ENCODE measurements at places on chromosomes 4 and X.
A peak's percentile ranks its signal among the peaks of the same experiment; 100 is the strongest.

GRCh38 chrX:9533611-9534010 is 68.8 kb downstream of the TBL1X start:
- DNase-seq, result no peak

- no peak for DNase-seq
Observed at GRCh38 chr4:173174594-173175012, 6.0 kb downstream of the GALNT7 start.

GRCh38 chr4:108371282-108371681 is 202.6 kb upstream of the LEF1 start:
- no peak for DNase-seq

GRCh38 chrX:70084592-70085240 is 22.5 kb downstream of the OTUD6A start:
- no peak for DNase-seq

GRCh38 chrX:24243188-24243587 is 70.7 kb downstream of the SUPT20HL2 start:
- no peak for DNase-seq

DNA sequence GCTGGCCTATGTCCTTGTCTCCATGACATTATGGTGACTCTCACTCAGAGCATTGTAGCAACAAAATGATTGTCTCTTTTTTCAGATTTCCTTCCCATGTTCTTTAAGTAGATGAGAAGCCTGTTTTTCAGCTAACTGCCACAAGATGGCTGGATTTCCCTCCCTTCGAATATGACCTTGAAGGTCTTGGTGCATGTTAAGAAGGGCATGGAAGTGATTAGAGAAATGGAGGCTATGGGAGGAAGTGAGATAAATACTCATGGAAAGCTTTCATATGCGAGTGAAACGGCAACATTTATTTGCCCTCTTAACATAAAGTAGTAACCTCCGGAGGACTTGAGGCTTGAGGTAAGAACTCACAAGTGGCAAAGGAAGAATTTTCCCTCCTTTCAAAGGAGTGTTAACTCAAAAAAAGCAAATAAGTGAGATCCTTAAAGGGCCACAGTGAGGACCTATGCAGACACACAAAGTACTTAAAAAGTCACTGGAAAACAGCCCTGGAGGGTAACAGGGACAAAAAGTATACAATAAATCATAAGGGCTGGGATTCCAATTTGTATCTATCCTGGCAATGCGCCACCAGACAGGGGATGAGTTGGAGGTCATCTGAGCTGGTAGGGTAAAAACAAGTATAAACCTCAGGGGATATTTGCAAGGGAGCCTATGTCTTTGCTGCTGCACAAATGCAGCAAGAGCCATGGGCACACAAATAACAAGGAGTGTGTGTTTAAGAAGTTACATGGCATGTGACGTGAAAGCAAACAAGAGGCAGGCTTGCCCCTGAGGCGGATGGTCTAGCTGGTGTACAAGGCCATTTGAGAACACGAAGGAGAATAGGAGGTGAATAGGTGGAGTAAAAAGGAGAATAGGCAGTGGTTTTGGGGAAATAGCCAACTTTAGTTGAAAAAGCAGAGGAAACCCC is 96.2 kb downstream of the CPE start:
- DNase-seq, result no peak

DNA sequence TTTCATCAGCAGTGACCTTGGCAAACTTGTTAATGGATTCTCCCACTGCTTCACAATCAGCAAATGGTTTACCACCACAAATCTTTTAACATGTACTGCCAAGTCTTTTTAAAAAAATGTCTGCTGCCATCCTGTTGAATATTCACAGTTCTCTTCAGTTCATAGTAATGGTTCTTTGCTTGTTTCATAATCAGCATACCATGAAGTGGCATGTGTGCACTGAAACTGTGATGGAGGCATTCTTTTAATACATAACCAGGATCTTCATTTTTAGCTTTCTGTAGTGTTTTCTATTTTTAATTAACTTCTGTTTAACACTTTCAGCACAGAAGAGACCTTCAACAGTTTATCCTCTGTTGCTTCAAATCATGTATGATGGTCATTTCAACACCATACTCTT is 230.1 kb upstream of the ARSJ start:
- no peak for DNase-seq

GRCh38 chr4:26375551-26375950 is 54.7 kb downstream of the RBPJ start:
- DNase-seq, result no peak

GRCh38 chr4:52098618-52099017 is 47.5 kb downstream of the SPATA18 start:
- DNase-seq, result no peak

- no peak for DNase-seq
Observed at GRCh38 chrX:111687305-111687704, 6.3 kb downstream of the ALG13 start.

- no peak for DNase-seq
Observed at GRCh38 chr4:148025981-148026380, 294.1 kb downstream of the ARHGAP10 start.

DNA sequence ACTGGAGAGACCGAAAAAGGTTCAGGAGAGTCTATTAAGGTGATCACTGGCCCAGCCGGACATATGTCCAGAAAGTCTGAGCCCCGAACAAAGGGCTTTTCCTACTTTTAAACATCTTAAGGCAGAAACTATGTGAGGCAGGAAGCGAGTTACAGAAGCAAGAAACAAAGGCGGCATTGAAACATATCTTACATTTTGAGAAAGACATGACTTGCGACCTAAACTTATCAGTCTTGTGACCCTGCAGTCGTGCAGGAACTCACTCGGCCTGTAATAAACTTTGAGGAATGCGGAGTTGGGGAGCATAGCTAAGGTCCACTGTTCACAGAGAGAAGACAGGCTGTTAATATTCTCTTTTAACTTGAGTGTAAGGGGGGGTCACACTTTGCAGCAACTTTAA is 158.7 kb downstream of the TBX22 start:
- DNase-seq, result no peak

DNA sequence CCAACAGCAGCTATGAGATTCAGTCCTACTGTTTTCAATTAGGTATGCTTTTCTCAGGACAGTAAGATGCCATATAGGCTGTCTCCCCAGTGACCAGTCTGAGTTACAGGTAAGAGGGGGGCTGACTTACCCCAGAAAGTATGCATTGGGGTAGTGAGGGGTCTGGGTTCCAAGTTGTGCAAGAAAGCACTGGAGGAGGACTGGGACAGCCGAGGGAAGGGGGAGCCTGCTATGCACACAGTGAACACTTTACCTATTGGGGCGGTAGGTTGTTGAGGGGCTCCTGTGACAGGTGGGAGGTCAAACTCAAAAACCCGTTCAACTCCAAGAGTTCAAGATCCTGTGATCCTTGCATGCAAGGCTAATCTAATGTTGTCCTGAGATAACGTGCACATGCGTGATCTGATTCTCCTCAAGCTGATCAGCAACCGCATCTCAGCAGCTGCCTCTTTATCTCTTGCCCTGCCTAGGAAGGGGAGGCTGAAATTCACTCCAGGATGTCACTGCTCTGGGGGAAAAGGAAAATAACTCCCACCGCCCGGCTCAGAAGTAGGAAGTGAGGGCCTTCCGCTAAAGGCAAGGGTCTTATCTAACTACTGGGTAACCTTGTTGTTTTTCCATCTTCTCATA is 108.8 kb upstream of the KIT start:
- DNase-seq, result no peak

DNA sequence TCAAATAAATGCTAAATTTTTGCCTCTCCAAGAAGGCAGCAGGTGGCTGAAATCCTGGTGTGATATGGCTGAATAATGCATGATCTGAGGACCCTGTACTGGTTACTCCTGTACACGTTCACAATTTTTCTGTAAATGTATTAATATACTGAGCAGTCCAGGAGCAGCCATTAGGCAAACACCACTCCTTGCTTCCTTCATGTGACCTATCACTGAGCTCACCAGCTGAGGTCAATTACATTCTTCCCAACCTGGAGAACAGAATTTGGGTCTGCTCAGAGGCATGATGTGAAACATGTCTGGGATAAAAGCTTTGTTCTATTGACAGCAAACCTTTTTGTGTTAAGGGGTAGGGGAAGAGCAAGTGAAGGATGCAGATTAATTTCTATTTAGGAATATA is 26.9 kb downstream of the RAB40AL start:
- DNase-seq, result no peak

- DNase-seq, result peak; percentile 15
Observed at GRCh38 chr4:82528868-82529267, 32.9 kb downstream of the TMEM150C start.

DNA sequence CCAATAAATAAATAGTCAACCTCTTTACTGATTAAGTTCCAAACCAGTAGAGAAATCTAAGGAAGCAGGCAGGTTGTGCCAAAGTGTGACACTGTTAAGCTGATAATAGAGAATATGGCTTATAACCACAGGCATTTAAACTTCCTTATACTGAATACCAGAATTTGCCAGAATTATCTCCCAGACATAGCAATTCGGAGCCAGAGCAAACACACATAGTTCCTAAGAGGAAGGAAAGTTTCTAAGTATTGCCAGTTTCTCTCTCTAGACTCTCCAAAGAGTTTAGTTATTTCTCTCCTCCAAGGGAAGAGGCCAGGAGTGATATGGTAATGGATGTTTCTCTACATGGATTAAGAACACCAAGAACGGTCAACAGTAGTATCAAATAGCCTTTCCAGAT is 191.7 kb upstream of the CPEB2 start:
- peak; percentile 6 for DNase-seq

DNA sequence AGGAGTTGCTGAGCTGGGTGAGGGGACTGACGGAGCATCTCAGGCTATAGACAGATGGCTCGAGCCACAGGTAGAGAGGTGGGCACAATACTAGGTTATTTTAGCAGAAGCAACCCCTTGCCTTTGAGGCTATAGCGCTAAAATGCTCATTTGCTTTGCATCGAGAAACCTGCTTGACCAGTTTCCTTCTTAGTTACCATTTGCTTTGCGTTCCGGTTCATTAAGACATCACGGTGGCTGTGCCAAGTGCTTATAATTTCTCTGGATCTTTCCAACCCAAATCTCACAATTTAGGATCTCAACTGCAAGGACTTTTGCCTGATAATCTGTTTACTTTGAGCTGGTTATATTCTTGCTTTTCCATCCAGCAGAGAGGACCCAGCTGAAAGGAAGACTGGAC is 40.8 kb downstream of the DLG3 start:
- no peak for DNase-seq

- no peak for DNase-seq
Observed at GRCh38 chrX:148069759-148070503, 88.8 kb downstream of the FMR1NB start.

GRCh38 chrX:16828124-16828908 is 41.8 kb downstream of the RBBP7 start:
- no peak for DNase-seq

DNA sequence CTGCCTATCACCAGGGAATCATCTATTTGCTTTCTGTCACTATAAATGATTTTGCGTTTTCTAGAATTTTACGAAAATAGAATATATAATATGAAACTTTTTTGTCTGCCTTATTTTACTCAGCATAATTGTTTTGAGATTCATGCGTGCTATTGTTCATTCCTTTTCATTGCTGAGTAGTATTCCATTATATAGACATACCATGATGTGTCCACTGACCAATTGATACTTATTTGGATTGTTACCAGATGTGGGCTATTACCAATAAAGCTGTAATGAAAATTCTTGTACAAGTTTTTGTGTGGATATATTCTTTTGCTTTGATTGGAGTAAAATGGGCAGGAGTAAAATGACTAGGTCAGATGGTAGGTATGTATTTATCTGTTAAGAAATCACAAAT is 390.7 kb upstream of the EMCN start:
- DNase-seq, result no peak

GRCh38 chrX:67622053-67622585 is 78.3 kb downstream of the AR start:
- DNase-seq, result no peak

- no peak for DNase-seq
Observed at GRCh38 chr4:167079762-167080161, 154.5 kb downstream of the SPOCK3 start.

- DNase-seq, result peak; percentile 64
Observed at GRCh38 chr4:25928379-25929297, 14.6 kb downstream of the SMIM20 start.

- DNase-seq, result no peak
Observed at GRCh38 chr4:128459547-128459946, 171.9 kb upstream of the PGRMC2 start.

DNA sequence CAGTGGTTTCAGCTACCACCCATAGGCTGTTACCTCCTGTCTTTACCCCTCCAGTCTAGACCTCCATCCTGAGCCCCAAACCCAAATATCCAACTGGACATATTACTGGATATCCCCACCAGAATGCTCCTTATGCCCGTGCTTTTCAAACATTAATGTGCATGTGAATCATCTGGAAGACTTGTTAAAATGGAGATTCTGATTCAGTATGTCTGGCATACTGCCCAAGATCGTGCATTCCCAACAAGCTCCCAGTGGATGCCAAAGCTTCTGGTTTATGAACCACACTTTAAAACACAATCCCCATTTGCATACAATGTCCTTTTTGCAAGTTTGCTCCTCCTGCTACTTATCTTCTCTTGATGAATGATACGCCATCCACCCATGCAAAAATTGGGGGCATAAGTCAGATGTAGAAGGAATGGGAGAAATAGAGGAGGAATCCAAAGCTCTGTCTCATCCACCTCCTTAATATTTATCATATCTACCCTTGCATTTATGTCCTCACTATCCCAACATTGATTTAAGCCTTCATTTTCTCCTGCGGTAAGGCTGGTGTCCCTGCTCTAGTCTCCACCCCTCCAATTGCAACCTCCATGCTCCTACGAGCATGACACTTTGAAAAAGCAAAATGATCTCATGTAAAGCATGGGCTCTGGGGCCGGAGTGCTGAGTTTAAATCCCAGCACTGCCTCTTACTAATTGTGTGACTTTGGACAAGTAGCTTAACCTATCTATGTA is 7.4 kb upstream of the PGRMC1 start:
- DNase-seq, result no peak

- no peak for DNase-seq
Observed at GRCh38 chr4:14583752-14584151, 418.5 kb upstream of the CPEB2 start.

DNA sequence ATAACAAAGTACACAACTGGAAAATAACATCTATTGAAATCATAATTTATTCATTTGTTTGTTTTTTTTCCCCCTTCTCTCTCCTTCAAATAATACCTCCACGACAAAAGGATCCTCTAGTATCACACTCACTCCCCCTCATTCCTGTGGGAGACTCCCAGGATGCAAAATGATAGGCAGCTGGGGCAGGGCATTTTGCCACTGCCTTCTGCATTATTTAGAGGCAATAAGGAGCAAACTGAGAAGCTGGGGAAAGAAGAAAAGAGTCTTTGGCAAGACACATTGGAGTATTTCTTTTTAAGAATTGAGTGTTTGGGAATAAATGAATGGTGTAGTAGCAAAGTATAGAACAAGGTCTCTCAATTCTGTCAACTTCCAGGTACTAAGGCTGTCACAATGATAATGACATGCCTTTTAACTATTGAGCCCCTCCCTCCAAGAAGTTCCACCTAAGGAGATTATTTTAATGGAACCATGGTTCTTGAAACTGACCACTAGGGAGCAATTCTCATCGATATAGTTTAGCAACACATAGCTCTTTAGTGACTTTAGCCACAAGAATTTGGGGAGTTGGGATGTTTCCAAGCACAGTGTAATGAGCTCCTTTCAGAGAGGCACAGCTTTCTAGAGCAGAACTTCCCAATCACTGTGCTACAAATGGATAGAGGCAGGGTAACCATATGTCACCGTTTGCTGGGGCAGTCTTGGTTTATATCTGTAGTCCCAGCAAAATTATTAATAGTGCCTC is 303.3 kb downstream of the FRMPD4 start:
- DNase-seq, result no peak
